ENCODE measurements at places on chromosomes 3 and 15.
A peak's percentile ranks its signal among the peaks of the same experiment; 100 is the strongest.

DNA sequence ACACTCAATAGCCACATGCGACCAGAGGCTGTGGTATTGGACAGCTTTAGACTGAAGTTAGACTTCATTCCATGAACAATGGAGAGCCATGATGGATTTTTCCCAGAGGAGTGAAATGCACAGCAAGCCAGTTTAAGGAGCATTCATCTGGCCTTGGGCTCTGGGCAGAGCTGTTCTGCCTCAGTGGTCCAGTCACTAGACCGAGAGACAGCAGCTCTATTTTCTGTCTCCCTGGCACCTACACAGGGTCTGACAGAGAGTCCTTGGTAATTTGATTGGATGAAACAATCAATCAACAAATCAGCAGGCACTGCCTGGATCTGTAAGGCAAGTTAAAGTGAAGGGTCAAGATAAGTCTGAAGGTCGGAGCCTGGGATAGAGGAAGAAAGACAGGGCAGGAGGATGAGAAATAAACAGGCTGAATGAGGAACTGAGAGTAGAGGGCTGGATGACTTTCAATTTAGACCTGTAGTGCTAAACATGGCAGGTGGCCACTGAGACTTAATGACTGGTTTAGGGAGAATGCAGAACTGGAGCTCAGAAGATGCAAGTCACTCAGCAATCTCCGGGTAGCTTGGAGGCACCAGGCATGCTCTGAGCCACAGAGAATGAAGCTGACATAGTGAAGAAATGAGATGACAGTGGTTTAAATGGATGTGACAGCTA is 98.5 kb upstream of the SLC25A36 start:
- peak; percentile 95 for DNase-seq

DNA sequence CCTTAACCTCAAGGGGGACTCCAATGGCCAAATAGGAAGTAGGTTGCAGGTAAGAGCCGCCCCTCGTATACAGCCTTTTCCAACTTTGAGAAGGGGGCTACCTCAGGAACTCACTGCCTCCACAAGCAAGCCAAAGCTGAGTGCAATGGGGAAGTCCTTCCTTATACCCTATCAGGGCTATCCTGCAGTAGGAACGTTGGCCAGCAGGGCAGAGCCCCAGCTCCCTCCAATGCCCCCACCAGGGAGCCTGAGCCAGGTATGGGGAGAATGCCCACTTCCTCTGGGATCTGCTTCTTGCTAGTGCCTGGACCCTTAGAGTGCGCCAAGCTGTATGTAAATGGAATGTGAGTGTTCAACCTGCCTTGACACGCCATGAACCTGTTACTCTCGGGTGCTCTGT is 16.3 kb downstream of the CACNA2D2 start:
- no peak for DNase-seq

DNA sequence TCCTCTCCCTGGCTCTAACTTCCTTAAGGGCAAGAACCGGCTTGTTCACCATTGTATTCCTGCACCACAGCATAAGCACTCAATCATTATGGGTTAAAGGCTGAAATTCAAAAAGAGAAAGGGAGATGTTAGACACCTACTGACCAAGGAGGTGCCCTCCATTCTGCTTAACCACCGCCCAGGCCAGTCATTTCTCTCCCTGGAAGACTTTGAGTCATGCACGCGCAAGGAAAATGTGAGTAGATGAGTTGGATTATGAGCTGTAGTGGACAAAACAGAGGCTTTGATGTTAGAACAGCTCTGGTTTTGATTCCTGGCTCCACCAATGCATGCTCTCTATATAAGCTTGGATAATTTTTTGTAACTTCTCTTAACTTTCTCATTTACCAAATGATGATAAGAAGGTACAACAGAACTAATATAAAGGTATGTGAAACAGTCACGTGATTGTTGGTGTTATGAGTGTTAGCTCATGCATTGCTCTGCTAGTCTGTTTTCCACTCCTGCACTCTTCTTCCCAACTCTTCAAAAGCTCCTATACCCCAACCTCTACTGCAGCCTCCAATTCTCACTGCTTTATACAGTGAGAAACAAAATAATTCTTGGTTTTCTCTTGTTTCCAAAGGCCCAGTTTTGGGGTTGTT is 148.4 kb upstream of the ATP11B start:
- no peak for DNase-seq

DNA sequence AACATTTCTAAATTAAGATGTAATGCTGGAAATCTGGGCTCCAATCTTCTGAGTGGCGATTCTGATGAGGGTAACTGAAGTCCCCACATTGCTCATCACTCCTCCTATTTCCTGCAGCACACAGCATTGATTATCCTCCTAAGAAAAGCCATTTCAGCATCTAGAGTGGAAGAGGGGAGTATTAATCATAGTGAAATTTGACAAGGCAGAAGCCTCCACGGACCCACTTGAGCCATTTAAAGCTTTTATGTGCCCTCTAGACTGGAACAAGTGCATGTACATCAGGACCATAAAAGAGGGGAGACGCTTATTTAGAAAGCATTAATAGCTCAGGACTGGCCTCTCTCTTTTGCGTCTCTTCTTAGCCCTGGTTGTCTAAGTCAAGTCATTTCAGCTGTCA is 25.8 kb downstream of the AQP9 start:
- DNase-seq: no peak

DNA sequence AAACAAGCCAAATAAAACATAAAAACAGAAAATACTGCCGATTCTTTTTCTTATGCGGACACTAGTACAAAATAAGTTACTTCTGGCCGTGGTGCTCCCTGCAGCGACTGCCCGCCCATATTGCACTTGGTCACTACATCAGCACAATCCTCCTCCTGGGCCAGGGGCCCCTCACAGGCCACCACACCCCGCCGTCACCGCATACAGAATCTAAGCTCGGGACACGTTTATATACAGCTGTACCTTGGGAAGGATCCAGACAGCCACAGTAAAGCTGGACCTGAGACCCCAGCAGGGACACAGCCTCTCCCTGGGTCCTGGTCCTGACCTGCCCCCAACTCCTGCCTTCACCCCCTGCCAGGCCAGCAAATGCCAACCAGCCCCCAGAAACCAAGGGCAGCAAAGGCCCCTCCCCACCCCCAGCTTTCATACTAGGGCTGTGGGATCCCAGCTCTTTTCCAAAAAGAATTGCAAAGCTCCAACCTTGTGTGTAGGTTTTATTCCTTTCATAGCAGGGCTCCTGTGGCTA is 12.9 kb upstream of the DNAJB8 start:
- DNase-seq: no peak

GRCh38 chr3:183265157-183265642 is 12.1 kb downstream of the B3GNT5 start:
- no peak for DNase-seq

- no peak for DNase-seq
These were observed 280.1 kb upstream of the RASGRP1 start for GRCh38 chr15:38844736-38845135.

DNA sequence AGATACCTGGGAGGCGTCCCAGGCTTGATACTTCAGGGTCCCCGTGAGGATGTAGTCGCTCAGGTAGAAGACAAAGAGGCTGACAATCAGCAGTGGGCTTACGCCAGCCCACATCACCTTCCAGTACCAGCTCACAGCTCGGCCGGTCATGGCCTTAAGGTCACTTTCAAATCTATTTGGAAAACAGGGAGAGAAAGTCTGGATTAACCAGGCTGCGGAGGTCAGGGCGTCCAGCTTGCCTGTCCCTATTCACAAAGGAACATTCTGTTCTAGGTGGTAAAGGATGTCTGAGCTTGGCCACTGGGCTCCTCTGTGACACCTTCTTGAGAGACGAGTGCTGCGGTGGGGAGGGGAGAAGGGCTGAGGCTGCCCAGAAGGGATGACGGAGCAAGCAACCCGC is 36.5 kb downstream of the SLC6A20 start:
- no peak for DNase-seq

DNA sequence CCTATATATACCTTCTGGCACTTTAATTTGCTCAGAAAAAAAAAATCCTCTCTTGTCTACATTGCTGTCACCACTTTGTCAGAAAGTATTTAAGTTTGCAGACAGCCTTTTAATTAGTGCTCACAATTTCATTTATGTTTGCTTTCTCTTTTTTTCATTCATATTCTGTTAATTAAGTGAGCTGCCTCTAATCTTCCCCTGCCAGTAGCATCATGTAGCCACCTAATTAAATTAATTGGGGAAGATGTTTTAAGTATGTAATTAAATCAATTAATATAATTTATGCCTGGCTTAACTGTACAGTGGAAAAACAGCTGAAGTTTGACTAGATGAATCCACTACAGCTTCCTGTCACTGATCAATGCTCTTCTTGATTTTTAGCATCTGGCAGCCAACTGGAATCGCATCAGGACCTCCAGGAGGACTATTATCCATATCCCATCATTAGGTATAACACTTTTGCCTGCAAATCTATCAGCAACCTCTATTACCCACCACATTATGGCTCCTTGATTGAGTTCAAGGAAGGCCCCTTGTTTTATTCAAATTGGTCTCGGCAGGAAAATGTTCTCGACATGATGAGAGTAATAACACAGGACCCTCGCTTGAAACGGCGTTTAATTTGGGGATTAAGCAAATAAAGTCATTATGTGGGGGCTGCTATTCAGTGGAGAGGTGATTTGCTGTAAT is 118.5 kb downstream of the IQCH start:
- no peak for DNase-seq

DNA sequence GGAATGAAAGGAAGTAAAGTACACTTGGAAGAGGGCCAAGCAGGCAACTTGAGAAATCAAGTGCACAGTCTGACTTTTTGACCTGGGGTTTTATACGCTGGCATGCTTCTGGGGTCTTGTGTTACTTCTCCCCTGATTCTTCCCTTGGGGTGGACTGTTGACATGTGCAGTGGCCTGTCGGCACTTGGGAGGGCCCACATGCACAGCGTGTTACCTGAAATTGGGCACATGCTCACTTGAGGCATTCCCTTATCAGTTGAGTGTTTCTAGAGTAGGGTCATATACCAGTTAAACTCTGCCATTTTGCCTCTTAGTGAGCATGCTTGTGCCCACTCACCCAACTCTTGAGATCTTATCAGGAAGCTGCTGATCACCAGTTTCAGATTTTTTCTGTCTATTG is 329.1 kb upstream of the SOX2 start:
- no peak for DNase-seq

DNA sequence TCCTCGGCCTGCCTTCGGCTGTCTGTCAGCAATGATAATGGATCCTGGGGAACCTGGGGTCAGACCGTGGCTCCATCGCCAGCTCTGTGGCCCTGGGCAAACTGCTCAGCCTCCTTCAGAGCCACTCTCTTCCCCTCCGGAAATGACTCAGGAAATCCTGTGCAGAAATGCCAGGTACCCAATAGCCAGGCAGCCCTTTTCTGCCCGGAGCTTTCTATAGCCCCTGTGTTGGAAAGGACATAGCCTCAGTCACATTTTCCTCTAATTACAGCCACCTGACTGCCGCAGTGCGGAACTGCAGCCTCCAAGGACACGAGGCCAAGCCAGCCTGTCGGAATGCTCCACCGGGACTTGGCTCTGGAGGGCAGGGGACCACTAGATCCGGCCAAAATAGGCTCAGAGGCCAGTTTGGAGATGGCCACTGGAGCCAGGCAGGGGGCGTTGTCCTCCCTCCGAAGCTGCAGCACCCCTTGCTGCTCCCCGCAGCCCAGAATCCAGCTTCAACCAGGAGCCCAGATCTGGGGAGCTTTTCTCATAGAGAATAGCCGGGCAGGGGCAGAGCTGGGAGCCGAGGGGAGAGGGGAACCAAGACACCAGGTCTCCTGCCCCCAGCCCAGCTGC is 11.6 kb upstream of the ZXDC start:
- DNase-seq: no peak

- DNase-seq: no peak
These were observed 13.9 kb downstream of the EOMES start for GRCh38 chr3:27708250-27708649.

DNA sequence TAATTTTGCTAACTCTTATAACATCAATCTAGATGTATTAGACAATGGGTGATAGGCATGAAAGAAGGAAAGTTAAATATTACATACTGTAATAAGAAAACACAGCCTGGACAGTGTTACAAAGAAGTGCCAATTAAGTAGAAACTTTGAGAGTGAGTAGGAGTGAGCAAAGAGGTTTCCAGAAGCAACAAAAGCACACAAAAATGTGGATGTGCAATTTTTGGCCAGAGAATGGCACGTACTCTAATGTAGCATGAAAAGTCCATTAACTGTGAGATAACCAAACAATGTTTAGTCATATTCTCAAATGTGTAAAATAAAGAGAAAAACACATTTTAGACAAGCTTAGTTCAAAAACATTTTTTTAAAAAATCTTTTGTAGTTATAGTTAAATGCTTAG is 567.3 kb downstream of the ROBO1 start:
- DNase-seq: no peak

All from NAMALWA (cell line).